ENCODE measurements at places on chromosomes 5 and 9.

DNA sequence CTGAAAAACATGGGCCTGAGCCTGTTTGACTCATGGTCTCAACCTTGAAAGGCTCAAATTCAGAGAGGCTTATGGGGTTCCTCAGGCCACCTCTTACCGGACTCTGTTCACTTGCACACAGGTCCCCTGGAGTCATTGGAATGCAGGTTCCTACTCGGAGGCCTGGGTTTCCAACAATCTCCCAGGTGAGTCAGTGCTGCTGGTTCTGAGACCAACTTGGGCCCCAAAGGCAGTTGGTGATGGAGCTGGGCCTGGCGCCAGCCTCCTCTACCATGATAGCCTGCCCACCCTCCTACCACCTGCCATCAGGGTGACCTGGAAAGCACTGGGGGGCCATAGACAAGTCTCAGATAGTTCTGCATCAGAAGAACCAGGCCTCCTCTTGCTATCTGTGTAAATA is 188.4 kb downstream of the RGS3 start:
- no peak for DNase-seq

- DNase-seq, result no peak
Measured at GRCh38 chr5:126624534-126624933, 23.8 kb downstream of the PHAX start.

DNA sequence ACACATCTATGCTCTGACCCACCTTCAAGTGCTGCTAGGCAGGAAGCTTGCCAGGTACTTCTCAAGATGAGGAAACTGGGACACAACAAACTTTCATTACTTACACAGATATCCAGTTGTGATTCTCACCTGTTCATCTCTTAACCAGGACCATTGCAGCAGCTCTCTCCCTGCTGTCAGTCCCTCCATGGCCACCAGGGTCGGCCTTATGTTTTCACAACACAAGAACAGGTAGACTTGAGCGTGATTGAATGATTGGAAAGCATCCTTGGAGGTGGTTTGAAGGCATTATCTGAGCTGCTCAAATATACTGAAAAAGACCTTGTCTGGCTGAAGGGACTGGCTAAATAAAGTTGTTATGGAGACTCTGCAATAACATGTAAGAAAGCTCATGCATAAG is 94.4 kb downstream of the MTREX start:
- DNase-seq, result no peak

GRCh38 chr9:20538092-20538491 is 84.2 kb downstream of the MLLT3 start:
- DNase-seq, result no peak

GRCh38 chr5:65672796-65673195 is 48.0 kb downstream of the SHLD3 start:
- DNase-seq, result no peak

DNA sequence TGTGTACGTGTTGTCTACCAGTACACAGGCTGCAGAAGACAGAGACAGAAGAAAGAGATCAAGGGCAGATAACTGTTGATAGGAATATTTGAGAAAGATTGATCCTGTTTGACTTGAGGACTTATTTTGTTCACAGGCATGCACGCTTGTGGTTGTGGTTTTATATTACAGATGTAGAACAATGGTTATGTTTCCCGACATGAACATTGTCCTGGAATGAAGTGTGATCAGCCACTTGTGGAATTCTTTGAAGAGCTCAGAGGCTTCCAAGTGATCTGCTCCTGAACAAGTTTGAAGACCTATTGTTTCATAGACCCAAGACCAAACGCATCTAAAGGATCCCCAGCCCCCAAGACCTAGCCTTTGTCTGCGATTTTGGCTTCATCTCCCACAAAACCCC is 13.7 kb downstream of the TEX53 start:
- no peak for DNase-seq

- DNase-seq, result no peak
Measured at GRCh38 chr5:77957-78804, 13.8 kb upstream of the PLEKHG4B start.

- DNase-seq, result no peak
Measured at GRCh38 chr5:157026789-157027424, 32.0 kb downstream of the HAVCR1 start.

- no peak for DNase-seq
Measured at GRCh38 chr5:135398160-135398854, 724 bp downstream of the MACROH2A1 start.

DNA sequence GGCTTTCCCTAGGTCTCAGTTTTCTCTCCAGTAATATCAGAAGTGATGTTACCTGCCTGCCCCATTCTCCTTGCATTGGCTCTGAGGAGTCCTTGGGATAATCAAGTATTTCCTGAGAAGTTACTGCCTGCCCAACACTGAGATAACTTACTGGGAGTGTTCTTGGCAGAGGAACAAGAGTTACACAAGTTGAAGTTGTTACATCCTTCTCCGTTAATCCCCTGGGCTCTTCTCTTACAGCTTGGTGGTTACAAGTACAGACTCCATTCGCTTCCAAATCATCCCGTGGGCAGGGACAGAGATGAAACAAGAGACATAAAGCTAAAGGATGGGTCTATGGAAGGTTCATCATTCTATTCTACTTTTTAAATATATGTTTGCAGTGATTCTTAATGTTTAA is 74.1 kb upstream of the SAP30L start:
- no peak for DNase-seq

DNA sequence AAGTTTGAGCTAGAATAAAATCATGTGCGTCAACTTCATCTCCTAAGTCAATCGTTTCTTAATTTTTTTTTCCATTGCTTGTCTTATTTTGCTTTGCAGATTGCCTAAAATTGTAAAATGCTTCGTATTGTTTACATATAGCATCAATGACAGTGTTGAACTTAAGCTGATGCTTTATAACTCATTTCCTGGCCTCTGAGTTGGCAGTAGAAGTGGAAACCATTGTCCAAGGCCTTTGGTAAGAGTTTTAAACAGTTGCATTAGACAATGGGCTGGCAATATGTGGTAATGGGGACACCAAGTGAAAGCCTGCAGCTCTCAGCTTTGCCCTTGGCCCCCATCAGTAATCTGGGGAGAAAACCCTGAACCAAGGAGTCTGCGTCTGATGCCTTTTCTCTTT is 154.8 kb upstream of the GAS1 start:
- no peak for DNase-seq
